ENCODE measurements at places on chromosomes 5 and 9. TPM values are rescaled to one million over a fixed set of nuclear protein-coding genes. Genes with fewer than 3 reads are reported as not detected.

The BHMT gene
- not detected for total RNA-seq

DNA sequence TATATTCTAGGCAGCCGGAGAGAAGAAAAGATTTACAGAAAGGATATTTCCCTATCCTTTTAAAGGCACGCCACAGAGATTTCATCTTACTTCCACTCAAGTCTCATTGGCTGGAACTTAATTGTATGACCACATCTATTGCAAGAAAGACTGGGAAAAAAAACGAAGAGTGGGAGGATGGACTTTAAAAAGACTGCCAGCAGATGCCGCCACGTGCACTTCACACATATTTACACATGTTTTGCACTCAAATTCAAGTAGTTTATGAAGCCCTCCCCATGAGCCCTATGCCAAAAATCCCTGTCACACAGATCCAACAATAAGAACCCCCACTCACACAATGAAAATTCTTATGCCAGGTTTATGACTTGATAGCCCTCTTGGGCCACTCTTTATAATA lies 138.5 kb upstream of the TYRP1 start:
- no peak for ATAC-seq

The GRIN3A gene
- total RNA-seq: not detected

The PCDHB6 gene
- total RNA-seq: not detected

The ANKDD1B gene
- total RNA-seq: 0.35 TPM

- no peak for ATAC-seq
These were observed 123.4 kb downstream of the ARL15 start for GRCh38 chr5:54186912-54187445.

Measured in activated T-helper 17 cell treated with anti-CD3 and anti-CD28 coated beads, Interleukin-2, amount 50 U/mL, for 72 hours (primary cell).